Activated naive CD4-positive, alpha-beta T cell treated with Interleukin-2 at 50 U/mL for 16 hours (primary cell): ENCODE measurements at places on chromosomes 2 and 18.

DNA sequence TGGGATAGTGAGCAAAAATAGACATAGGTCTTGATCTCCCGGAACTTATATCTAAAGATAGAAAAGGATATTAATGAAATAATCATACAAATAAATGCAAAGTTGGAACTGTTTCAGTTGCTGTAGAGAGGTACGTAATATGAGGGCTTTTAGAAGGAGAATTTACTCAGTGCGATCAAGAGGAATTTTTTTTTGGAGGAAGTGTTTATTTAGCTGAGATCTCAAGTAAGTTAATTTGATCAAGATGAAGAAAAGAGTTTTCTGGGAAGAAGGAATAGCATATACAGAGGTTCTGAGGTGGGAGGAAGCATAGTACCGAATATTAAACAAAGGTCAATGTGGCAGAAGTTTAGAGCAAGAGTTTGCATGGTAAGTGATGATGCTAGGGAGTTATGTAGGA lies 11.3 kb downstream of the MBD5 start:
- no peak for DNase-seq

- DNase-seq: no peak
Observed at GRCh38 chr2:42713920-42714319, 50.0 kb downstream of the OXER1 start.

DNA sequence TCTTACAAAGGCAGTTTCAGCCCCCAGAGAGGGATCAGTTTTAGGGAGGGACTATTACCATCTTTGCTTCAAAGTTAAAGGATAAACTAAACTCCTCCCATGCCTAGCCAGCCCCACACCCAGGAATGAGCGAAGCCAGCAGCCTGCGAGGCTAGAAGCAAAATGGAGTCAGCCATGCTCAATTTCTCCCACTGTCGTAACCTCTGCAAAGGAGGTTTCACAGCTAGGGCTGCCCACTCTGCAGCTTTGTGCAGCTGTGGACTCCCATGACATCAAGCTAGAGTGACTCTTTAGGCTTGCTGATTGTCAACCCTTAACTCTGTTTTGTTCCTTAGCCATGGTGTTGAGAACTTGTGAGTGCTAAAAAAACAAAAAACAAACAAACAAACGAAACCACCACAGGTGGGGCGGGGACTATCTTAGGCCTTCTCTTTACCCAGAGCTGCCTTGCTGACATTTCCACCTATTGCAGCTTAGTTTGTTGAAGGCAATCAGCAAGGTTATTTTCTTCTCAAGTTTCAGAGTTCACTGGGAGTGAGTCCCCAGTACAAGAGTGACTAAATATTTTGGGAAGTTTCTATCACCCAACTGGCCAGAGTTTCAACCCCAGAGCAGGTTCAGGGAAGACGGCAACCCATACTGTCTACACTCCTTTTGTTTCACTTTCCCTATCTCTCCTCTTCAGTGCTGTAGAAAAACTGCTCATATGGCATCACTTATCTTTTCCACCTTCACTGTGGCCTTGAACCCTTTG lies 592.1 kb downstream of the XIRP2 start:
- no peak for DNase-seq

DNA sequence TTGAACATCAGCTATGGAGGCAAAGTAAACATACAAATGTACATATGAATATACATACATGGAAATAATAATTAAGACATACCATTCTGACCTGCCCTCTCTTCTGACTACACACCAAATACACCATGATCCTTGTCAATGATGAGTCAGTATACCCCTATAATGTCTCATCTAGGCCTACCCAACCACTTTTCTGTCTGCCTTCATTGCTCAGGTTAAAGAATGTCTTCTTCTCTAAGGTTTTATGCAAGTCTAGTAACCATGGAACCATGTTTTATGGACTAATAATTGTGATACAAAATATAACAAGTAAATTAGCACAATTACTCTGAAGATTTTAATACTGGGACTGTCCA lies 128.7 kb downstream of the NCKAP5 start:
- DNase-seq: no peak

DNA sequence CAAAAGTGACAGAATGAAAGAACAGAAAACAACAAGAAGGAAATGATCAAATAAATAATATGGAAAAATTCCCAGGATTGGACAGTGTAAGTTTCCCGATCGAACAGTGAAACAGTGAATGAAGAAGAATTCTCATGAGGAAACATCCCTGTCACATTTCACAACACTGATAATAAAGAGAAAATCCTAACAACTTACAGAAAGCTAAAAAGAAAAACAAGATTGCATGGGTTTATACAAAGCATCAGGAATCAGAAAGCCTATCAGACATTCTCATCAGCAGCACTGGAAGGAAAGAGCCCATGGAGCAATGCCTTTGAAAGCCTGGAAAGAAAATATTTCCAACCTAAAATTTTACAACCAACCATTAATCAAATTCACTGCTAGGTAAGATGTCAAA lies 9.9 kb upstream of the COL6A3 start:
- no peak for DNase-seq

GRCh38 chr2:226791487-226792081 lies 8.0 kb downstream of the IRS1 start:
- peak; percentile 94 for DNase-seq

- DNase-seq: no peak
Observed at GRCh38 chr18:58335223-58335622, 291.2 kb downstream of the NEDD4L start.

DNA sequence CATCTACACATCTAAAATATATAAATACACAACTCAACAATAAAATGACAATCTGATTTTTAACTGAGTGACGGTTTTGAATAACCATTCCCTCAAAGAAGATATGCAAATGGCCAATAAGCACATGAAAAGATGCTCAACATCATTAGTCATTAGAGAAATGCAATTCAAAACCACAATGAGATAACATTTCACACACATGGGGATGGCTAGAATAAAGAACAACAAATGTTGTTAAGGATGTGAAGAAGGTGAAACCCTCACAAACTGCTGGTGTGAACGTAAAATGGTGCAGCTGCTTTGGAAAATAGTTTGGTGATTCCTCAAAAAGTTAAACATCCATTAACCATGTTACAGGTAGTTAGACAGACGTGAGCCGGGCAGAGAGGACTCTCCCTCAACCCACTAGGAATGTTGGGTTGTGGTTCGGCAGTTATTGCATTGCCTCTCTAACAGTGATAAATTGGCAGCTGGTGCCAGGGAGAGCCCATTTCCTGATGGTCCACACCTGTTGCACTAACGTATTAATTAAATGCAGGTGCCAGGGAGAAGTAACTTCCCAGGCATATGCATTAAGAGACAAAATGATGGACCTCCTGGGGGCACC lies 22.3 kb upstream of the DUSP2 start:
- DNase-seq: no peak

DNA sequence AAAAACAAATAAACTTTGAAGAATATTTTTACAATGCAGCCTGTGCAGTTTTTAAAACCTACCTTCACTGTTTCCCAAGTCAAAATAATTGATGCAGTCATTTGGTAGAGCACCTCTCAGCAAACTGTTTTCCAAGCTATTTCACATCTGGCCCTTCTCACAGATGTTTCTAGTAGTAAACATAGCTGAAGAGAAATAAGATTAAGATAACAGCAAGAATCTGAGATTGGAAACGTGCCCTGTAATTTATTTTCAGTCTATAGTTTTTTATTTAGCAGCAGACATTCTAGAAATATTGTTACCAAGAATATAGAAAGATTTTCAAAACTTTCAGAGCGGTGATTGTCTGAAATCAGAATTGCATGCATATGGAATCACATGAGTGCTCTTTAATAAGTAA lies 440.2 kb downstream of the TRIB2 start:
- no peak for DNase-seq

- no peak for DNase-seq
Observed at GRCh38 chr2:63553049-63553448, 35.2 kb downstream of the WDPCP start.

GRCh38 chr2:210863283-210863682 lies 306.9 kb downstream of the CPS1 start:
- DNase-seq: no peak

DNA sequence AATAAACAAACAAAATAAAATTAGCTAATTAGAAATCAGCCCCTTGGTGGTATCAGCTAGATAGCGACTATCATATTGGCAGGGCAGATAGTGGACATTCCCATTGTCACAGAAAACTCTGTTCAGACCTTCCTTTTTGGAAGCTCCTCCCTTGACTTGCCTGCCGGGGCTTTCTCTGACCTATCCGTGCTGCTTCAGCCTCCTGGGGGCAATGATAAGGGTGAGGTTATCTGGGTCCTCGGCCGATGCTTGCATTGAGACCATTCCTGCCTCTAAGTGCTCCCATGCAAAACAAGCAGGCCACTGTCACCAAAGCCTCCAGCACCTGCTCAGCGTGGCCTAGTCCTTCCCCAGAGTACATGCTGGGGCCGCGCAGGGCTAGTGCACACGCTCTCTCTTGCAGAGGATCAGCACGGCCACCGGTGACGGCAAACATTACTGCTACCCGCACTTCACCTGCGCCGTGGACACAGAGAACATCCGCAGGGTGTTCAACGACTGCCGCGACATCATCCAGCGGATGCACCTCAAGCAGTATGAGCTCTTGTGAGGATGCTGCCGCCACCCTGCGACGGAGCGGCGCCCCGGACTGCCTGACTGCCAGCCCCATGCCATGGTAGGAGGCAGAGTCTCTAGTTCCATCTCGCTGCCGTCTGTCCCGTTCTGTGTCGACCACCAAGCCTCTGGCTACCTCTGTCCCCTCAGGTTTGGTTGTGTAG lies 27.4 kb downstream of the MPPE1 start:
- DNase-seq: no peak

DNA sequence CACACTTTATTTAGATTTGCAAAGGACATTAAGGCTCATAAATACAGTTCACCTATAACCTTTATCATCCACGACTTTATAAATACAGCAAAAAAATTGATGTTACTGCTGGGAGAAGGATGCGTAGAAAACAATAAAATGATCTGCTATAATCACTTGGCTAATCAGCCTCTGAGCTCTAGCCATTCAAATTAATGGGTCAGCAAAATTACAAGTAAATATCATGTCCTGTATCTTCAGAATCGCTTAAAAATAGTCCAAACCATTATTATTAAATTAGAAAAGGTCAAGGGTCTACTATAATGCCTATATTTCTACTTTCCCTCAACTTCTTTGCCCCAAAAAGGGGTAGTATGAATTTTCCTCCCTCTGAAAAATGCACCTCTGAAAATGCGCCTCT lies 40.3 kb downstream of the OLA1 start:
- DNase-seq: no peak

- no peak for DNase-seq
Observed at GRCh38 chr2:47024046-47024445, 108.4 kb upstream of the MCFD2 start.

- DNase-seq: no peak
Observed at GRCh38 chr2:15076668-15077067, 444.2 kb downstream of the LRATD1 start.

GRCh38 chr2:191670076-191670475 lies 7.9 kb upstream of the NABP1 start:
- no peak for DNase-seq

- DNase-seq: no peak
Observed at GRCh38 chr2:204850581-204850980, 305.3 kb downstream of the PARD3B start.

- no peak for DNase-seq
Observed at GRCh38 chr2:60839126-60839813, 42.1 kb upstream of the REL start.
